ENCODE measurements at places on chromosomes 7 and 10. TPM values are rescaled to one million over a fixed set of nuclear protein-coding genes. Genes with fewer than 3 reads are reported as not detected.

- peak overlapping the region; percentile 85 for H3K27ac ChIP-seq
- H3K27me3 ChIP-seq: no peaks in the 10 kb centered on the region
- DNase-seq: no peak
- H3K4me1 ChIP-seq: peaks cover 14% of the 10 kb centered on the region
- H3K36me3 ChIP-seq: peaks cover 2% of the 10 kb centered on the region
- H3K4me3 ChIP-seq: peak overlapping the region; percentile 50
Measured at GRCh38 chr7:116512520-116513188, 12.2 kb upstream of the CAV1 start.

GRCh38 chr10:86263209-86263608, 103.4 kb downstream of the GRID1 start:
- H3K36me3 ChIP-seq: no peaks in the 10 kb centered on the region
- H3K27me3 ChIP-seq: peaks cover 35% of the 10 kb centered on the region
- no peak overlapping the region for H3K27ac ChIP-seq
- no peak for DNase-seq
- no peaks in the 10 kb centered on the region for H3K4me1 ChIP-seq
- H3K4me3 ChIP-seq: peak overlapping the region; percentile 22

DNA sequence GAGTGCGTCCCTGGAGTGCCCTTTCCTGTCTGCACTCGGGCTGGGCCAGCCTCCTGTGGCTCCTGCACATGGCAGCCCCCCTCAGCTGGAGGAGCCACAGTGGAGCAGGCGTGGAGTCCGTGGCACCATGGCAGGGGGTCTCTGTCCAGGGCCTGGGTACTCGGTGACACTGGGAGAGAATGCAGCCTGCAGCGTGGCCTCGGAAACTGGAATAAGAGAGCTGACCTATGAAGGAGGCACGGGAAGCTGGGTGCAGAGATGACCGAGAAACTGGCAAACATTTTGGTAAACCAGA, 25.8 kb upstream of the WDFY4 start:
- no peak for DNase-seq
- peaks cover 20% of the 10 kb centered on the region for H3K4me1 ChIP-seq
- no peaks in the 10 kb centered on the region for H3K27me3 ChIP-seq
- no peak overlapping the region for H3K4me3 ChIP-seq

Gene ADRA2A
- 0.47 TPM for total RNA-seq

Gene TFPI2
- 3.8 TPM for total RNA-seq

DNA sequence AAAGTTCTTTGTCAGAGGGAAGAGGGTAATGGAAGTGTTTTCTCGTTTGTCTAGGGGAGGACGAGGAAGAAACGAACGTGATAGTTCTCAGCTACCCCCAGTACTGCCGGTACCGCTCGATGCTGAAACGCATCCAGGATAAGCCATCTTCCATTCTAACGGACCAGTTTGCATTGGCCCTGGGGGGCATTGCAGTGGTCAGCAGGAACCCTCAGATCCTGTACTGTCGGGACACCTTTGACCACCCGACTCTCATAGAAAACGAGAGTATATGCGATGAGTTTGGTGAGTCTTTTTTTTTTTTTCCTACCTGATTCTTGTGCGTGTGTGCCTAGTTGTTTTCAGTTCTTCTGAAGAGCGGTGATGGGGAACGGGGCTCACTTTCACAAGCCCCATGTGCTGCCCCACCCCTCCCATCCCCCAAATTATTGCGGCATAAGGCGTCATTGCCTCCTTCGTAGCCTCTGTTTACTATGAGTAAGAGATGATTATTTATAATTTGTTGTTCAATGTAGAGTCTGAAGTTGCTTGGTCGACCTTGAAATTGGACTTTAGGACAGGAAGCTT, 98.6 kb downstream of the ARID5B start:
- DNase-seq: no peak
- H3K4me3 ChIP-seq: no peak overlapping the region
- H3K36me3 ChIP-seq: no peaks in the 10 kb centered on the region
- H3K4me1 ChIP-seq: peaks cover 30% of the 10 kb centered on the region

GRCh38 chr10:20247891-20248708, 431.9 kb downstream of the PLXDC2 start:
- no peak for DNase-seq
- no peak overlapping the region for H3K4me3 ChIP-seq
- H3K36me3 ChIP-seq: peaks cover 39% of the 10 kb centered on the region
- H3K27me3 ChIP-seq: no peaks in the 10 kb centered on the region
- H3K27ac ChIP-seq: peak overlapping the region; percentile 4
- H3K4me1 ChIP-seq: peaks cover 25% of the 10 kb centered on the region

DNA sequence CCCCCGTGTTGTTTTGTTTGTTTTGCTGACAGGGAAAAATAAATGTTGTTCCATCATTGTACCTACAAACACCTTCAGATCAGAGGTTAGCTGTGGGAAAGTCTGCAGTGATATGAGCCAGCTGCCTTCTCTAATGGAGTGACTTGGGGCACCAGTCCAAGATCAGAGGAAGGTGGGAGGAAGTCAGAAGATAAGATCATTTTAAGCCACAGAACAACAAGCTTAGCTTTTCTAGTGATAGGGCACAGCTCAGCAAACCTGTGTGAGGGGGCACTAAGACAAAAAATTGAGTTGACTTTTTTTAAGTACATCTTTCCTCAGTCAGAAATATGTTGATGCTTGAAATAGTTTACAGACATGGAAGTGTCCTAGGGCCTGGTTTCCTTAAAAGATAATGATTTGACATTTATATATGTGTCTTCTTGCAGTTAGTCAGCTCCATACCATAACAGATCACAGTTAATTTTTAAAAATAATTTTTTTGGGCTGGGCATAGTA, 240.3 kb upstream of the KAT6B start:
- H3K27ac ChIP-seq: peak overlapping the region; percentile 78
- peak; percentile 11 for DNase-seq
- no peaks in the 10 kb centered on the region for H3K36me3 ChIP-seq
- no peaks in the 10 kb centered on the region for H3K27me3 ChIP-seq
- no peak overlapping the region for H3K4me3 ChIP-seq
- peaks cover 63% of the 10 kb centered on the region for H3K4me1 ChIP-seq

Gene WDR86
- 0.33 TPM for total RNA-seq

DNA sequence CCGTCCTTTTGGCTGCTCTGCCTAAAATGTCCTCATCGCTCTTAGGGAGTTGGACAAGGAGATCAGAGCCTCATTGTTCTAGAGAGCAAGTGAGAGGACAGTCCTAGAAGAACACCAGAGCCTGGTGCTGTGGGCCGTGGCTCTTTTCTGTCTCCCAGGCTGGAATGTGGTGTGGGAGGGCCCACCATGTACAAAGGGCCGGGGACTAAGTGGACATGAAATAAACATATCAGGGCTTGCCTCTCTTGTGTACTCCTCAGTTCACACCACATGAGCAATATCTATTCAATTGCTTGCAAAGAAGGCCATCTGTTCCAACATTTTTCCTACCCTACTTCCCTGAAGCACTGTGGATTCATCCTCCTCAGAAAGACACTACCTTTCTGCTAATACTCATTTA, 510.4 kb downstream of the SUGCT start:
- no peak overlapping the region for H3K27ac ChIP-seq
- H3K27me3 ChIP-seq: no peaks in the 10 kb centered on the region
- no peak for DNase-seq
- H3K4me3 ChIP-seq: no peak overlapping the region
- H3K4me1 ChIP-seq: no peaks in the 10 kb centered on the region

DNA sequence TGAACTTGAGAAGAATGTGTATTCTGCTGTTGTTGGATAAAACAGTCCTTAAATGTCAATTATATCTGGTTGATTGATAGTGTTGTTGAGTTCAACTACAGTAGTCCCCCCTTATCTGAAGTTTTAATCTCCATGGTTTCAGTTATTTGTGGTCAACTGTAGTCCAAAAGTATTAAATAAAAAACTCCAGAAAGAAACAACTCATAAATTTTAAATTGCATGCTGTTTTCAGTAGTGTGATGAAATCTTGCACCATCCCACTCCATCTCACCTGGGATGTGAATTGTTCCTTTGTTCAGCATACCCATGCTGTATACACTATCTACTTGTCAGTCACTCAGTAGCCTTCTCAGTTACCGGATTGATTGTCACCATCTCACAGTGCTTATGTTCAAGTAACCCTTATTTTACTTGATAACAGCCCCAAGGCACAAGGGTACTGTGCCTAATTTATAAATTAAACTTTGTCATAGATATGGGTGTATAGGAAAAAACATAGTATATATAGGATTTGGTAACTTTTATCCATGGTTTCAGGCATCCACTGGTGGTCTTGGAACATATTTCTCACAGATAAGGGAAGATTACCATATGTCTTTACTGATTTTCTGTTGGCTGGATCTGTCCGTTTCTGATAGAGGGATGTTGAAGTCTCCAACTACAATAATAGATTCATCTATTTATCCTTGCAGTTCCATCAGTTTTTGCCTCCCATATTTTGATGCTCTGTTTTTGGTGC, 57.1 kb downstream of the AOAH start:
- H3K36me3 ChIP-seq: no peaks in the 10 kb centered on the region
- no peak for DNase-seq
- no peak overlapping the region for H3K4me3 ChIP-seq
- no peaks in the 10 kb centered on the region for H3K27me3 ChIP-seq
- no peaks in the 10 kb centered on the region for H3K4me1 ChIP-seq

DNA sequence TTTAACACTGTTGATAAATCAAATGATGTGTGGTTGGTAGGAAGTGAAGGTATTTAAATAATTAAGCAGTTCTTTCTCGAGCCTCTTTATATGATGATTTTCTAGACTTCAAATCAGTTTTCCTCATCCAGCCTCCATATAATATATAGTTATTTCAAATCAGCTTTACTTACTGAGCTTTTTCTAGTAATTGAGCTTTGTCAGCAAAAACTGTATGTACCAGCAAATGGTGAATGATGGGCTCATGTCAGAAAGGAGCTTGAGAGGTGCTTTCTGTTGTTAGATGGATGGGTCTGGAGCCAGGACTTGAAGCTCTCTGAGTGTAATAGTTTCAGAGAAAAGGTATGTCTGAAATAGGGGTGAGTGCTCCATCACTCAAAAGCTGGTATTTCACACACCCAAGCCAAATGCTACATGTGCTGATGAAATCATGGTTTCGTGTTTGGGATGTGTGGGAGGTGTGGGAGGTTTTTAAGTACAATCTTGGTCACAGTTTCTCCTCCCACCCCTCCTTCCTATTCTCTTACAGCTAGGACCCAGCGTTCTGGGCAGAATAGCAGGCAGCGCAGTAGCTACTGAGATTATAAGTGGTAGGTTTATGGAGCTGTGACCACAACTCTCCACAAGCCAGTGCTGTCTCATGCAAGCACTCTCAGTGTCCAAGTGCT, 55.8 kb downstream of the LRMDA start:
- no peaks in the 10 kb centered on the region for H3K36me3 ChIP-seq
- no peaks in the 10 kb centered on the region for H3K4me1 ChIP-seq
- H3K27me3 ChIP-seq: no peaks in the 10 kb centered on the region

- no peak for DNase-seq
- H3K4me3 ChIP-seq: no peak overlapping the region
- no peaks in the 10 kb centered on the region for H3K4me1 ChIP-seq
- no peaks in the 10 kb centered on the region for H3K27me3 ChIP-seq
- no peak overlapping the region for H3K27ac ChIP-seq
Measured at GRCh38 chr7:78959477-78959876, 494.0 kb downstream of the MAGI2 start.

- no peaks in the 10 kb centered on the region for H3K4me1 ChIP-seq
- no peak for DNase-seq
- H3K27ac ChIP-seq: no peak overlapping the region
- H3K36me3 ChIP-seq: no peaks in the 10 kb centered on the region
- no peak overlapping the region for H3K4me3 ChIP-seq
Measured at GRCh38 chr10:67282871-67283270, 357.0 kb downstream of the LRRTM3 start.

DNA sequence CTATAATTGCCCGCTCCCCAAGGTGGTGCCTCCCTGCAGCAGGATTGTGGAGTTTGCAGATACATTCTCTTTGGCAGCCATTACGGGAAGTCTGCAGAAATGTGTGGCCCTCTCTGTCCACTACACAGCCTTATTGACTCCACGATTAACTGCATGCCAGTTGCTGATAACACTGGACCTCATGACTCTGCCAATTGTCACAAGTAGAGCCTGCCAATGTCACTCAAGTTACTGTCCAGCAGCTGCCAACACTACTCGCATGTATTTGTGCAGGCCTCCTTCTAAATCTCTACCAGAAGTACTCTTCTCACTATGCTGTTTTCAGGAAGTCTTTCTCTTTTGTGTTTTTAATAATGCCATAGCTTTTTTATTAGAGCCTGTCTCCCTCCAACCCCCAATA, 128.8 kb downstream of the PPP1R3A start:
- H3K27me3 ChIP-seq: no peaks in the 10 kb centered on the region
- H3K36me3 ChIP-seq: no peaks in the 10 kb centered on the region
- H3K4me3 ChIP-seq: no peak overlapping the region
- DNase-seq: no peak
- H3K4me1 ChIP-seq: no peaks in the 10 kb centered on the region

DNA sequence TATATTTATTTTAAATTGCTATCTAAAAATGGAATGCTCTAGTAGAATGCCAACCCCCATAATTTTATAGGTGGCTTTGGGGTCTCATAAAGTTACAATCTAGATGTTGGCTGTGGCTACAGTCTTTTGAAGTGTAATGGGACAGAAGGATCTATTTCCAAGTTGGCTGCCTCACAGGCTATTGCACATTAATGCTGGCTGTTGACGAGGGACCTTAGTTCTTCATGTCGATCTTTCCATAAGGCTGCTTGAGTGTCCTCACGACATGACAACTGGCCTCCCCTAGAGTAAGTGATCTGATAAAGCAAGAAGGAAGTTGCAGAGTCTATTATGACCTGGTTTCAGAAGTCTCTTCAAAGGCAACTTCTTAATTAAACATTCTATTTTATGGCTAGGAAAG, 36.3 kb downstream of the WDR11 start:
- no peaks in the 10 kb centered on the region for H3K27me3 ChIP-seq
- H3K4me3 ChIP-seq: no peak overlapping the region
- no peak overlapping the region for H3K27ac ChIP-seq
- H3K36me3 ChIP-seq: peaks cover 93% of the 10 kb centered on the region
